ENCODE measurements at places on chromosomes 13 and 19.

DNA sequence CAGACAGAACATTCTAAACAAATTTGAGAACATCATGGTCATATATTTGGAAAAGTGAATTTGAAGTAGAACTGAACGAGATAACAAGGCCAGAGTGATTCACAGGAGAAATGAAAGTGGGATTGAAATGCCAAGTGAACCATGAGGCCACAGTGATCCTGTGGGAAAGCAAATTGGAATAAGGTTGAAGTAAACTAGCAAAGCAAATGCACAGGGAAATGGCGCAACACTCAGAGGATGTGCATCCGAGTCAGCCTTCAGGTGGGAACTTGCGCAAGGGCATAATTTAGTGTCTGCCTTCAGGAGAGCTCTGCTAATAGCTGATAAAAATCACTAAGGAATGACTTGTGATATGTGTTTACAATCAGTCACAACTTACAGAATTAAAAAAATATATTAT, 696.6 kb downstream of the LIG4 start:
- no peak for DNase-seq

- DNase-seq: no peak
These were observed 380.8 kb downstream of the NDFIP2 start for GRCh38 chr13:79861731-79862130.

DNA sequence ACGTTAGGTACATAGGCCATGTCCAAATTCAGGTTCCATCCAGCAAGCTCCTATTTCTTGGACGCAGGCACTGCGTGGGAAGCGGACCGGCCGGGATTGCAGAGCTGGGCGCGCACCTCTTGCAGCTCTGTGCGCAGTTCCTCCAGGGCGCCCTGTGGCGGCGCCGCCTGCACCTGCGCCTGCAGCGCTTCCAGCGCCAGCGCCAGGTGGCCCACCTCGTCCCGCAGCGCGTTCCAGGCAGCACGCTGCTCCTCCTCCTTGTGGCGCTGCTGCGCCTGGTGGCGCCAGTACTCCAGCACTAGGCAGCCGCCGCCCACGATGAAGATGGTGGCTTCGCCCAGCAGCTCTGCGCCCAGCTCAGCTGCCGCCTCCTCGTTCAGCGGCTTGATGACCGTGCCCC, 31.1 kb downstream of the OPA3 start:
- no peak for DNase-seq

GRCh38 chr19:17719730-17720400, 585 bp downstream of the MAP1S start:
- no peak for DNase-seq

GRCh38 chr19:18989316-18989715, 44.0 kb downstream of the SUGP2 start:
- DNase-seq: no peak

DNA sequence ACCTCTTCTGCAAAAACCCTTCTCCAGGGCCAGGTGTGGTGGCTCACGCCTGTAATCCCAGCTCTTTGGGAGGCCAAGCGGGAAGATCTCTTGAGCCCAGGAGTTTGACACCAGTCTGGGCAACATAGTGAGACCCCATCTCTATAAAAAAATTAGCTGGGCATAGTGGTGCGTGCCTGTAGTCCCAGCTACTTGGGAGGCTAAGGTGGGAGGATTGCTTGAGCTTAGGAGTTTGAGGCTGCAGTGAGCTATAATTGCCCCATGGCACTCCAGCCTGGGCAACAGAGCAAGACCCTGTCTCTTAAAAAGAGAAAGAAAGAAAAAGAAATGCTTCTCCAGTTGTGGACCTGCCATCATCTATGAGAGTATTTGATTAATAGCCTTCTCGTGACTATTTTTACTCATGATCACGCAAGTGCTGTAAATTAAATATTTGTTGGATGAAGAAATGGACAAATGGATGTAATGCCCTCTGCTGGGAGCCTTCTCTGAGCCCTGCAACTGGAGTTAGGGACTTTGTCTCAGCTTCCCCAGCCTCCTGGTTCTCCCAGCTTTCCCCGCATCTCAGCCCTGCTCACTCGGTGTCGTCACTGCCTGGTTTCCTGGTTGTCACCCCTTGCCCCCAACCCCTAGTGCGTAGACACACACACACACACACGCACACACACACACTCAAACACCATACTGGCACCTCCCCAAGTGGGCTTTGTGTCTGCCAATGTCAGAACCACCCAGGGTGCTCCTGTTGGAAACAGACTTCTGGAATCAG, 12.2 kb downstream of the WIZ start:
- no peak for DNase-seq

GRCh38 chr13:114249077-114249476, 14.4 kb downstream of the CDC16 start:
- DNase-seq: no peak

GRCh38 chr13:29978211-29978610, 127.8 kb upstream of the UBL3 start:
- DNase-seq: peak; percentile 68

DNA sequence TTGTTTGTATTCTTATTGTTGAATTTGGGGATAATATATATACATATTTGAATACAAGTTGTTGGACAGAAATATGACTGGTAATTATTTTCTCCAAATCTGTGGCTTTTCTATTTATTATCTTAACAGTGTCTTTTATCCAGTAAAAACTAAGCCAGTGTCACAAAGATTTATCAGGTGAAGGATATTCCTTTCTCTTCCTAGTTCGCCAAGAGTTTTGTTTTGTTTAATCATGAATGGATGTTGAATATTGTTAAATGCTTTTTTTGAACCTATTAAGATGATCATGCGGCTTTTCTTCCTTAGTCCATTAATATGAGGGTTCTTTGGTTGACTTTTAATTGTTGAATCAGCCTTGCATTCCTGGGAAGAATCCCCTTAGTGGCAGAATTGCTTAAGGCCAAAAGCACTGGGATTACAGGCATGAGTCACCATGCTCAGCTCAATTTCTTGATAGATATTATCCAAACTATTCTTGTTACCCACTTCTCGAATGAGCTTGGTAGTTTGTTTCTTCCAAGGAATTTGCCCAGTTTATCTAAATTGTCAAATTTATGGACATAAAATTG, 53.3 kb downstream of the TEX26 start:
- peak; percentile 36 for DNase-seq

- DNase-seq: no peak
These were observed 3.7 kb upstream of the CREB3L3 start for GRCh38 chr19:4149518-4150288.
